ENCODE measurements at places on chromosomes 16 and 17. TPM values are rescaled to one million over a fixed set of nuclear protein-coding genes. Genes with fewer than 3 reads are reported as not detected.

GRCh38 chr16:22727285-22728166 lies 86.4 kb upstream of the HS3ST2 start:
- no peak for DNase-seq
- no peaks in the 10 kb centered on the region for H3K4me1 ChIP-seq
- H3K27me3 ChIP-seq = peaks cover 1% of the 10 kb centered on the region
- no peak overlapping the region for H3K4me3 ChIP-seq

GRCh38 chr16:11342021-11342855 lies 3.0 kb upstream of the RMI2 start:
- H3K27me3 ChIP-seq = no peaks in the 10 kb centered on the region
- no peaks in the 10 kb centered on the region for H3K36me3 ChIP-seq
- peaks cover 12% of the 10 kb centered on the region for H3K4me1 ChIP-seq
- H3K27ac ChIP-seq = no peak overlapping the region

GRCh38 chr17:38328620-38329019 lies 15.1 kb downstream of the GPR179 start:
- H3K4me3 ChIP-seq = no peak overlapping the region
- DNase-seq = no peak
- no peaks in the 10 kb centered on the region for H3K36me3 ChIP-seq
- no peaks in the 10 kb centered on the region for H3K27me3 ChIP-seq

DNA sequence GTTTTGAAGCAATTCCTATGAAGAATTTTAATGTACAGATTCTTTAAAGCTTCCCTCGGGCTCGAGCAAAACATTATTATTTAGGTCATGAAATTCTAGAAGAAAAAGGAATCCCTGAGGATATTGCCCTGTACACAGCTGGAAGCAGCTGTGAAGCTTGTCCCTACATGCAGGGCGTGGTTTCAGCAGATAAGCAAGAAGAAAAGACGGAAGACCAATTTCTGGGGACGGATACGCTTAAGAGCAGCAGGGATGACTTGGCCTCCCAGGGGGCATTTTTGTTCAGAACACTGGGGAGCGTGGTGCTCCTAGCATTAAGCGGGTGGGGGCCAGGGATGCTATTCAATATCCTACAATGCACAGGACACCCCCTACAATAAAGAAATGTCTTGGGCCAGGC lies 34.3 kb downstream of the LITAF start:
- no peak for DNase-seq
- no peaks in the 10 kb centered on the region for H3K27me3 ChIP-seq
- H3K4me3 ChIP-seq = no peak overlapping the region
- H3K36me3 ChIP-seq = peaks cover 94% of the 10 kb centered on the region

The PLD6 gene
- polyA plus RNA-seq = 8.9 TPM

The C17orf78 gene
- not detected for polyA plus RNA-seq

GRCh38 chr17:27535178-27535928 lies 79.1 kb downstream of the KSR1 start:
- no peak overlapping the region for H3K4me3 ChIP-seq
- no peak for DNase-seq
- H3K27me3 ChIP-seq = no peaks in the 10 kb centered on the region
- H3K36me3 ChIP-seq = no peaks in the 10 kb centered on the region
- no peak overlapping the region for H3K27ac ChIP-seq

DNA sequence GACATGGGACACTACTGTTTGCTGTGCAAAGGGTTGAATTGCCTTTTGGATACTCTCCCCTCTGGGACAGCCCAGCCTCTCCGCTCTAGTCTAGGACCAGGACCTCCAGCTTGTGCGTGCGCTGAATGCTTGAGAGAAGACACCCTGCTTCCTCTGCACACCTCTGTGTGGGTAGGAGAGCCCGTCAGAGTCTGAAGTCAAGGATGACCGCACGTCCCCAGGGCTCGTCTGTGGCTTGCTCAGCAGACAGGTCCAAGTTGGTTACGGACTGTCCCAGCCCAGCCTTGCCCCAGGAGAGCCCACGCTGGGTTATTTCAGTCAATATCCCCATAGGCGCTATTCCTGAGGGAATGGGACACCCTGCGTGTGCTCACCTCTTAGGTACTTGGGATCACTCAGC lies 3.7 kb downstream of the C16orf89 start:
- no peaks in the 10 kb centered on the region for H3K4me1 ChIP-seq
- no peaks in the 10 kb centered on the region for H3K36me3 ChIP-seq
- no peak overlapping the region for H3K27ac ChIP-seq

The TBC1D16 gene
- polyA plus RNA-seq = 0.27 TPM

The PRSS22 gene
- not detected for polyA plus RNA-seq
